ENCODE measurements at places on chromosomes 5 and 9.

- no peak for DNase-seq
Observed at GRCh38 chr9:94126844-94127243, 42.6 kb downstream of the PTPDC1 start.

GRCh38 chr5:87183896-87184295, 83.8 kb upstream of the RASA1 start:
- no peak for DNase-seq

- DNase-seq: no peak
Observed at GRCh38 chr9:72039532-72039931, 20.9 kb downstream of the C9orf57 start.

GRCh38 chr9:85723215-85723614, 18.5 kb downstream of the AGTPBP1 start:
- no peak for DNase-seq

DNA sequence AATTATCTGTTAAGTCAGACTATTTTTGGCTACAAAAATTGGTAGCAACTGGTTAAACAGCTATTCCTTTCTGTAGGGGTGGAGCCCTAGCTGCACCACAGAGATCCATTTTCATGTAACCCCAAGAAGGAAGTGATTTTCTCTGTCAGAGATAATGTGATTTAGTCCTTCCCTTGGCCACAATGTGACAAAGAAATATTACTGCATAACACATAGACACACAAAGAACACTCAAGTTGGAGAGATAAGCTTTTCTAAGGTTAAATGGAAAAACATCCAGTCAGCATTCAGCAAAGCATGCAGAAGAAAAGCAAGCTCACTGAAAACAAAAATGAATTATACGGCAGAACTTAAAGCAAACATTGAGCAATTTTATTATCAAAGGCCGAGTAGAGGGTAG, 227.8 kb upstream of the CDH9 start:
- no peak for DNase-seq

GRCh38 chr5:9513827-9514226, 32.0 kb downstream of the SEMA5A start:
- DNase-seq: no peak

GRCh38 chr5:147859962-147860640, 18.4 kb upstream of the SCGB3A2 start:
- DNase-seq: no peak

GRCh38 chr5:14475045-14475444, 106.5 kb upstream of the OTULINL start:
- DNase-seq: no peak

DNA sequence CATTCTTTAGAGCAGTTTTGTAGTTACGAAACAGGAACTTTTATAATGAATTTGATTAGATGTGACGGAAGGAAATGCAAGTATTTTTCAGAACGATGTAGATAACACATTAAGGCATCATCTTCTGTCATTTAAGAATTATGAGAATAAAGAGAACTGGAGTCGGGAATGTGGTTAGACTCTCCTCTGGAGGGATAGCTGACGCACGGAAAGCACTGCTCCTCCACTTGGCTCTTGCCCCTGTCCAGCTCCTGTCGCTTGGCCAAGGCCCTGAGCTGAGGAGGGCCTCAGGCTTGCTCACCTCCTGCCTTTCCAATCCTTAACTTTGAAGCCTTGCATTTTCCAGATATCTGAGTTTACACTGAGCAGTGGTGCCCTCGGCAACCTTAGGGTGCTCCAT, 60.5 kb downstream of the MAP1B start:
- no peak for DNase-seq
